Activated naive CD4-positive, alpha-beta T cell treated with Interleukin-2 at 50 U/mL for 16 hours (primary cell): ENCODE measurements at places on chromosomes 2 and 18.

DNA sequence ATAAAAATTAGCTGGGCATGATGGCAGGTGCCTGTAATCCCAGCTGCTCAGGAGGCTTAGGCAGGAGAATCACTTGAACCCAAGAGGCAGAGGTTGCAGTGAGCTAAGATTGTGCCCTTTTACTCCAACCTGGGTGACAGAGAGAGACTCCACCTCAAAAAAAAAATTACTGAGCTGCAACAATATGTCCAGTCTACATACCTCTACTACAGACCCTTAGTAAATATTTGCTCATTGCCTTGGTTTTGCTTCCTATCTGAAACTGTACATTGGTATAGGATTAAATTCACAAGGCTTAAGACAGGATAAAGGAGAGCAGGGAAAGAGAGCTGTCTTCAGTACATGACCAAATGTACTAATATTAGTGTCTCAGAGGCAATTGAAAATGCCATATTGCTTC is 8.1 kb upstream of the MGAT4A start:
- DNase-seq = no peak

DNA sequence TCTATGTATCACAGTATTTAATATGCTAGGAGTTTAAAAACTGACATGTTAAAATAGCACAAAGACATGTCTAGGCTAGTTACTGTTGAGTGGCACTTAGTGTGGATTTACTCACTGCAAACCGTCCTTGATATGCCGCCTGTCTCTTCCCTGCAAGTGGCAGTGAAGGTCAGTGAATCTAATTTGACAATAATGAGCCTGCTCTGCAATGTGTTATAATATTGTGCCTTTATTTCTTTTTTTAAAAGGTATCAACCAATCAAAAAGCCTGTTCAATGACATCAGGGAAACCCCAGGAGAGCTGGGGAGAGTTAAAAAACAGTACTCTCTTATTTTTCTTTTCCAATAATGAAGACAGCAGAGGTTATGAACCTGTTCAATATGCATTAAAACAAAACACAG is 384.1 kb downstream of the ERBB4 start:
- no peak for DNase-seq

DNA sequence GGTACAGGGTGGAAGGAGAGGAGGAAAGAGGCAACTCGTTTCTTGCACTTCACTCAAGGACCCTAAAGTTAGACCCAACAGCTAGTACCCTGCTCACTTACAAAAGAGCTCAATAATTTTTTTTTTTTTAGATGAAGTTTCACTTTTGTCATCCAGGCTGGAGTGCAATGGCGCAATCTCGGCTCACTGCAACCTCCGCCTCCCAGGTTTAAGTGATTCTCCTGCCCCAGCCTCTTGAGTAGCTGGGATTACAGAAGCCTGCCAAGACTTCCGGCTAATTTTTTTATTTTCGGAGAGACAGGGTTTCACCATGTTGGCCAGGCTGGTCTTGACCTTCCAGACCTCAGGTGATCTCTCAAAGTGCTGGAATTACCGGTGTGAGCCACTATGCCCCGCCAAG is 4.1 kb downstream of the ASB3 start:
- DNase-seq = no peak

DNA sequence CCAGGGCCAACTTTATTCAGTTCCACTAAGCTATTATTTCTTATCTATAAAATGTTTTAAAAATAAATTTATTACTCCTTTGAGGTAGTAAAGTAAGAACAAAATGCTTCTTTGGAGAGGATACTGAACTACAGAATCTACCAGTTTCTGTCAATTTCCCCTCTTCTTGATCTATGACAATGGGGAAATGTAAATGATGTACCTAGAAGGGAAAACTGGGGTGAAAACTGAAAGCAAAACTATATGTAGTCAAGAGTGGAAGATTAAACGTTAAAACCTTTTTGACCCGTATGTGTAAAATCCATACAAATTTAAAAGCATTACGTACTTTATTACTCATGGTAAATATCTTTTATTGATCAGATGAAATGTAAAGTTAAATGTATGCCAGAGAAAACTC is 1287.8 kb upstream of the TMEFF2 start:
- DNase-seq = no peak

GRCh38 chr2:16167451-16167861 is 227.1 kb downstream of the MYCN start:
- no peak for DNase-seq
